Kidney tubule cell (primary cell): ENCODE measurements at places on chromosomes 16 and 17.

DNA sequence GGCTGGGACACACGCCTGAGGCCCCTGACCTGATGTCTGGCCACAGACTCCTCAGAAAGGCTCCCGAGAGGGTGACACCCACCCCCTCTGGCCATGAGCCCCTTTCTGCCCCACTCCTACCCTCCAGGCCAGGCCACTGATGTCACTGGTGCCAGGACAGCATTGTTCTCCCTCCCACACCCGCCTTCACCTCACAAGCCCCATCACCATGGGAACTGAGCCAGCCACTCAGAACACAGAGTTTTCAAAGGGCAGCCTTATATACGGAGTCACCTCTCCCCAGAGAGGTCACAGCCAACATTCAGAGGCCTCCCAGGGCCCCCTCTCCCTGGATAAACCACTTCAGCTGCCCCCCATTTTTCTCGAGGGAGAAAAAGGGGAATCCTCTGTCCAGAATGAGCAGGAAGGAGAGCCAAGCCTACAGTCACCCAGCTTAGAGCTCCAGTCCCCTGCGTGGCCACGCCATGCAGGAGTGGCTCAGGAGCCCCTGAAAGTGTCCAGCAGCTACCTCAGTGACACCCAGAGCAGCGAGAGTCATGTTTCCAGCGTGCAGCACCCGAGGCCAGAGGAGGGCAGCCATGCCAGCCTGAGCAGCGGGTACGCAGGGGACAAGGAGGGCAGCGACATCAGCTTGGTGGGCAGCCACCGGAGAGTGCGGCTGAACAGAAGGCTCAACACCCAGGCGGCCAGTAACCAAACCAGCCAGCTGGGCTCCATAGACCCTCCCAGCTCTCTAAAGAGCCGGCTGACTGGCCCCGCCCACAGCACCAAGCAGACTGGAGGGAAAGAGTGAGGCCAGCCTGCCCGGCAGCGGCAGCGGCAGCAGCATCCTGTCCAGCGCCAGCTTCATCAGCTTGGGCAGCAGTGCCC is at the start of gene C16orf82:
Gene C16orf82 (plus strand): TSS at position 260 of the 870 bp plus-strand sequence.
- DNase-seq = no peak

DNA sequence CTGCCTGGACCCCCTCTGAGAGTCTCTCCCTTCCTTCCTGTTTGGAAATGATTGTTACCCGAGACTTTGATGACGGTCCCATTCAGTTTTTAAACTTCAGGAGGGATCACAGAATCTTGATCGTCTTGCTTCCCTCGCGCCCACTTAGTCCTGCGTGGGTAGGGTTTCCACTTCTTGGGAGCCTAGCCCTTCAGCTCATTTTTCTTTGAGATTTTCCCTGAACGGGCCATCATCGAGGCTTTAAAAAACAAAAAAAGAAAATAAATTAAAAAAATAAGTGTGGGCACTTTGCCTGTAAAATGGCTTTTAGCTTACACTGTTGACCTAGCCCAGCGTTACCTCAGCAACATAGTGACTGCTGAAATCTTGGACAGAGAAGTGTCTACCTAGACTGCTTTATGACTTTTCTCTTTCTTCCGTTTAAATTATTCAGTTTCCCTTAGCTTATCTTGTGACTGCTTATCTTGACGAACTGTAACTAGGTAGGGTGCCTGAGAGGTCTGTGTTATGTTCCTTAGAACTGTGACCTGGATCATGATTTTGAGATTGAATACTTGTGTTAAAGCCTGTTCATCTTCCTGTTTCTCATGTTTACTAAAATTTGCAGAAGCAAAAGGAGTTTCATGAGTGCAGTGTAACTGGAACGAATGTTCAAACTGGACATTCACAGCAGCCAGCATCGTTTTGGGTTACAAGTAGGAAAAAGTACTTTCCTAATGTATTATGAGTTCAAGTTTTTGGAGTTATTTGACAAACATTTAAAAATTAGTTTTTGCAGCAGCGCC is 874 bp downstream of the WWP2 start:
- peak; percentile 58 for DNase-seq

DNA sequence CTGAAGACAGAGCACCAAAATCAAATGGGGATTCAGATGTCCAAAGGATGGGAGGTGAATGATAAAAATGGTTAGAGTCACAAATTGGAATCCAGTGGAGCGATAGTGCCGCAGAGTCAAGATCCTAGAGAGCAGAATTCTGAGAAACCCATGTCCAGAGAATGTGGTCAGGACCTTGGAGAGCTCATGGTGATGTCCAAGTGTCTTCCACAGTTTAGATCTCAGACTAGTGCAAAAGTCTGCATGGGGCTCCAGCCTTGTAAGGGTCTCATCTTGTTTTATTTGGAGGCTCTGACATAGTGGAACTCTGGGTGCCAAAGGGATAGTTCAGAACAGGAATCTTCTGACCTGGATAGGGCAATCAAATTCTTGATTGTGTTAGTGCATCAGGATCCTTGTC is 245.9 kb upstream of the HSBP1 start:
- DNase-seq = peak; percentile 15

DNA sequence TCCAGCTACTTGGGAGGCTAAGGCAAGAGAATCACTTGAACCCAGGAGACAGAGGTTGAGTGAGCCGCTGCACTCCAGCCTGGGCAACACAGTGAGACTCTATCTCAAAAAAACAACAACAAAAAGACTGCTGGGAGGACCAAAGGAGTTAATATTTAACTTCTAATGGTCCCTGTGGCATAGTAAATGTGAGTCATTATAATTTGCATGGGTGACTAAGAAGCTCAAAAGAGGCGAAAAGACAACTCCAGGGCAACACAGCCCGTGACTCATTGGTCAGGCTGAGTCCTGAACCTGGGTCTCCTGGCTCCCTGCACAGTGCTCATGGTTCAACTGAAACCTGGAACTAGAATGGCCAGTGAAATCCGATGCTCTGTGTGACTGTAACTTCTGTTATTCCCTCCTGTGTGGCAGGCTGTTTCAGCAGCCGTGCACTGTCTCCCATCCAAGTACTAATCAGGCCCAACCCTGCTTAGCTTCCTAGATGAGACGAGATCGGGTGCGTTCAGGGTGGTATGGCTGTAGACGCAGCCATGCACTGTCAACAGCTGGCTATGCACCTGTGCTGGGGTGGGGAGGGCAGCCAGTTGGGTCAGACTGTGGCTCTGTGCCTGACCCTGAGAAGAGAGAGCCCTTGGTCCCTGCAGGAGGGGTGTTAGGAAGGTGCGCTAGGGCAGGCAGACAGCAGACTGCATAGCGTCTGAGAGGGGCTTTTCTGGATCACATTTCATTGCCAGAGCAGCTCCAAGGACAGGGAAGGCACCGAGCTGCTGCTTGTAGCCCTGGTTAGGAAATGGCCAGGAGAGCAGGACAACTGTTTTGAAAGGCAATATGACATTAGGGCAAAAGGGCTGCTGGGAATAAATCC is 14.5 kb upstream of the GPRC5C start:
- DNase-seq = peak; percentile 96

- peak; percentile 33 for DNase-seq
These were observed 26.9 kb downstream of the IRX5 start for GRCh38 chr16:54957403-54958166.

DNA sequence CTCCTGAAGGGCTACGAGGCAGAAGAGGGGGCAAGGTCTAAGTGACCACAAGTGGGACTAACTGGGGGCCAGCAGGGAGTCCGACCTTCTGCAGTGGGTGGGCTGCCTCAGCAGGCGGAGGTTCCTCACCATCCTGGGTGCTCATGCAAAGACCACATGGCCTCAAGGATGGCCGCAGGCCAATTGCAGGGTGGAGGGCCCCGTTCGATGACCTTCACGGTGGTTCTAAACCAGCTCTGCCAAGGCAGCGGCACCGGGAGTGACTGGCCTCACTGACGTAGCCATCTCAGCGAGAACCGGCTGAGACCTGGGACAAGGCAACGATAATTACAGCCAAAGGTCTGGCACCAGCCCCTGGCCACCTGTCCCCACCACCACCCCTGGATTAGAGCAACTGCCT is 5.7 kb downstream of the SMIM5 start:
- no peak for DNase-seq

GRCh38 chr16:30184096-30184890 is 891 bp downstream of the CORO1A start:
- peak; percentile 22 for DNase-seq

DNA sequence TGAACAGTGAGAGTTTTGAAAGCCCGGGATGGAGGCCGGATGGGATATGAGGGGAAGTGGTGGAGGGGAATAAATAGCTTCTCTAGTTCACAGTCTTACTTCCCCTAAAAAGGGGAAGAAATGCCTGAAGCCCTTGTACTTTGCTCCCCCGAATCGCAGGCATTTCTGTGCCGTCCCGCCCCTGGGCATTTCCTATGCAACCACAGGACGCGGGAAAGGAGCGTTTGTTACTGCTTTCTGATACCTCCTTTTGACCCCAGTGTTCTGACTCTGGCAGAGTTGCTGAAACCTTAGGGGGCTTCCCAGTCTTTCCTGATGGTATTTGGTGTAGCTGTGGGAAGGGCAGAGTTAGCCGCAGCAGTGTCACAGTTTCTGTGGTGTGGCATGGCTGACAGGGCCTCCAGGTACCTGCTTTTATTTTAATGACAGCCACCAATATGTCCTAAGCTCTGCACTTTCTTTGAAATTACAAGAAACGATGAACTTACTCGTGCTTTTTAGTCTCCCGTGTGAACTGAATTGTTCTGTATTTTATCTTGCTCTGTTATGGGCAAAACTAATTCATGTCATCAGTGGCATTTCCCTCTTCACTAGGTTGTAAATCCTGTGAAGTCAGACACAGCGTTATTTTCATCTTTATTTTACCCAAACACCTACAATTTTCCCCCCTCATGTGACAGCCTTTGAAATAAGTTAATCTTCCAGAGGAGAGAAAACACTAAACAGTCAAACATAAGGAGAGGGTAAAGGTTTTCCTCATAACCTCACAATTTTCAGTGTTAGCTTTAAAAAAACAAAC is 27.1 kb downstream of the USP10 start:
- no peak for DNase-seq

DNA sequence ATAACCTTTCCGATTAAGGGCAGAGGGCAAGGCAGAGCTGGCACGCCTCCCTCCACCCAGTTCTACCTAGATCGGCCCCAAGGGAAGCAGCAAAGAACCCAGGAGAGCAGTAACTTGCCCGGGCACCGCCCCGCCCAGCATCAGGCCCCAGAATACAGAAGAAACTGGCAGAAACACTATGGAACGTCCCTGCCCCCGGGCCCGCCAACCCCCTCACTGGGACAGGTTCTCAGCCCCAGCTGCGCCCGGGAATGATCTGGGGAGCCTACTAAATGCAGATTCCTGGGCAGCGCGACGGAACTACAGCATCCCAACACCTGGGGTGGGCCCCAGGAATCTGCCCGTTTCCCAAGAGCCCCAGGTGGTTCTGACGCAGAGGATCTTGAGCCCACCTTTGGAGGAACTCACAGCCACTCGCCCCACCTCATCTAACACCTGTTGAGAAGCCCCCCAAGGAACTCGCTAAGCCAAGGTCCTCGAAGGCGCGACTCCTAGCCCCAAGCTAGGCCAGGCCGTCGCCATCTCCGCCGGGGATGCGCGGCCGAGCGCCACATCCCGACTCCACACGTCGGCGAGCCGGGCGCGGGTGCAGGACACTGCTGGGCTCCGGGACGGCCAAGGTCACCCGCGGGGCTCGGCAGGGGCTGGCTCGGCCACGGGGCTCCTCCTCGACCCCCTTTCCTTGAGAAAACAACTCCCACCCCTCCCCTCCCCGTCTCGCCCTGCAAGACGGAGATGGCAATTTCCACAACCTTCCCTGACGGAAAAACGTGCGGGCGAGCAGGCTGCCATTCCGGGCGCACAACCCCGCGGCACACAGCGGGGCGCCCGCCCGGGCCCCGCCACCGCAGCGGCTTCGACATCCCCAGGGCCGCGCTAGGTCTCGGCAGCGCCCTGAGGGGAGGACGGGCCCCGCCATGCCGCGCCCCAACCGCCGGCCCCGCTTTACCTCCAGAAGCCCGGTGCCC is 913 bp downstream of the CDIP1 start:
- DNase-seq = no peak

DNA sequence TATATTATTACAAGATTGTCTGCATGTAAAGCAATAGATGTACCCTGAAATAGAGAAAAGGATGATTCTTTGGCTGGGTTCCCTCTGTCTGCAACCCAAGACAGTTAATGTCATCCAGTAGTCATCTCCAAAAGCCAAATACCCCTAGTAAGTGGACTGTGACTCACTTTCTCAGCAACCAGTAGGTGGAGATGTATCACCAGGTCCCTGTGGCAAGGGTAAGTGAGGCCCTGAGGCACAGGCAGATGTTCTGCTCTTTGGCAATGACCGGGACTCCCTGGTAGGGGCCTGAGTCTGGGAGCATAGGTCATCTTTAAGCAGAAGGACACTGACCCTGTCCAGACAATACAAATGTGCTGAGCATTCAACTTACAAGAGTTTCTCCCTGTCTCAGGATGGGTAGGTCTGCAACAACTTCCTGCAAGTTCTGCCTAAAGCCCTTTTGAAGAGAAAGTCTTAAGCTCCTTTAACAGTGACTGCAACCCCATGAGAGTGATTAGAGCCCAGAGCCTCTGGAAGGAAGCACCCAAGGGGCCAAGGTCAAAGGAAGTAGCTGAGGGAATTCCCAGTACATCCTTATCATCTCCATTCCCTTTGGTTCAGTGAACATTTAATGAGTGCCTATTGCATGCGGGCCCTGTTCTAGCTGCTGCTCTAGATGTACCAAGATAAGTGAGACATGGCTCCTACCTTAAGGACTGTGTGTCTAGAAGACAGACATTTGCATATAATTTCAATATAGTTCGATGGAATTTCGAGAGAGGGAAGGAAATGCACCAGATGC is 31.9 kb downstream of the PMP22 start:
- peak; percentile 61 for DNase-seq

- peak; percentile 74 for DNase-seq
These were observed 426.0 kb upstream of the CDH11 start for GRCh38 chr16:65547772-65548446.

GRCh38 chr17:57313097-57313835 is 56.9 kb downstream of the MSI2 start:
- DNase-seq = no peak

DNA sequence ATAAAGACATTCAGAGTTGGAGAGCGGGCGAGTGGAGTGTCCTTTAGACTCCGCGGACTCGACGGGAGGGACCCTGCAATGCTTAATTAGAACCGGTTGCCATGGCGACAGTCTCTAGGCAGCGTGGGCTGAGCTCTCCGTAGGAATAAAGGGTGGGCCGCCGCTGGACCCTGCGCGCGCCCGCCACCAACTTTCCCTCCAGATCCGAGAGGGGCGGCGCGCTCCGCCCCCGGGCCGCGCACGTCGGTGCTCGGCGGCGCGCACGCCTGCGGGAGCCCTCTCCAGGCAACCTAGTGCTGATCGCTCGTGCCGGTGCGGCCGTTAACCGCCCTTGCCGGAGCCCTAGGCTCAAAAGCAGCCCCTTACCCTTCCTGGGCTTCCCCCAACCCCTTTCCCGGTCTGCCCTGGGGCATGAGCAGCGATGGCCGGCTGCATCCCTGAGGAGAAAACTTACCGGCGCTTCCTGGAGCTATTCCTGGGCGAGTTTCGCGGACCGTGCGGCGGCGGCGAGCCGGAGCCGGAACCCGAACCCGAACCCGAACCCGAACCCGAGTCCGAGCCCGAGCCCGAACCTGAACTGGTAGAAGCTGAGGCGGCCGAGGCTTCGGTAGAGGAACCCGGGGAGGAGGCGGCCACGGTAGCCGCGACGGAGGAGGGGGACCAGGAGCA is at the start of gene PPM1E:
Gene PPM1E (plus strand): TSS at position 278 of the 669 bp plus-strand sequence.
- DNase-seq = peak; percentile 36

GRCh38 chr17:8056232-8056975 is 17.5 kb downstream of the ALOX15B start:
- DNase-seq = peak; percentile 45
